ENCODE measurements at places on chromosomes 12 and 14.

GRCh38 chr12:93191956-93192355 lies 185.8 kb upstream of the NUDT4 start:
- no peak for DNase-seq

GRCh38 chr12:65667932-65668331 lies 156.4 kb upstream of the HMGA2 start:
- no peak for DNase-seq

- DNase-seq, result peak; percentile 37
Observed at GRCh38 chr12:127677537-127678131, 589.3 kb upstream of the TMEM132C start.

DNA sequence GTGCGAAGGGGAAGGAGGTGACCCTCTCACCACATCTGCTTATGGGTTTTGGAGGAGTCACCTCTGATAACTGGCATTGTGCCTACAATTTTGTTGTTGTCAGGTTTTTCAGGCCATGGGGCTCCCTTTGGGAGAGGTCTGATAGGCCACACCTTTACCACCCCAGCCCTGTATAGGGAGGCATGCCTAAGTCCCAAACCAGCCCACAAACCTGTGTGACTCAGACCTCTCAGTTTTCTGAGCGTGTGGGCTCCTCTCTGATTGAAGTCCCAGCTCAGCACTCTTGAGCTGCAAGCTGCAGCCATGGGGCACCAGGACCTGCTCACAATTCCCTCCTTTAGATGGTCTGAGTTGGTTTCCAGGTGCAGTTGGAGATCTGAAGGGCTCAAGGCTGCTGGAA lies 1429.3 kb upstream of the TMEM132C start:
- DNase-seq, result no peak

GRCh38 chr14:75566321-75566720 lies 12.1 kb upstream of the FLVCR2 start:
- DNase-seq, result peak; percentile 20

DNA sequence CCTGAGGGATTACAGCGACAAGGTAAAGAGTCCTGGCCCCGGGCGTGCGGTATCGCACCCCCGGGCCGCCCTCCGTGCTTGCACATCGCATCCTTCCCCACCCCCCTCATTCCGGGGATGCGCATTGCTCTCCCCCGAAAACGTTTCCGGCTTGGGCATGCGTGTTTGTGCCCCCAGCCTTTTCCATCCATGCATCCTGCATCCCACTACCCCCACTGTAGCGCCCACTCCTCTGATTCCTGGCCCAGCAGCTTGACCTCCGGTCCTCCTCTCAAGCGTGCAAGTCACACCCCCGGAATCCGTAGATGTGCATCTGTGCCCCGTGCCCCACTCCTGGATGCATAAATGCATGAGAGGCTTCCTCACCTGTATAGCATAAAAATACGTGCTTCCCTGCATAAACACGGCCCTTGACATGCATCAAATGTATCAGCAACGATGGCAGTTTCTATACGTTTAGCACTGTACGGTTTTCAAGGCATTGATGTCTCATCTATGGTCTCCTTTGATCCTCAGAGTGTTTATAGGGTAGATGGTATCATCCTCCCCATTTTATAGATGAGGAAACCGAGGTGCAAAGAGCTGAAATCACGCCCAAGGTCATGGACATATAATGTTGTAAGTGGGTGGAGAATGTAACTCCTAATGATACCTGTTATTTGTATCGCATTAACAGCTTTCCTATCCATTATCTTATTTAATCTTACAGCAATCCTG lies 484 bp downstream of the RIC8B start:
- no peak for DNase-seq

DNA sequence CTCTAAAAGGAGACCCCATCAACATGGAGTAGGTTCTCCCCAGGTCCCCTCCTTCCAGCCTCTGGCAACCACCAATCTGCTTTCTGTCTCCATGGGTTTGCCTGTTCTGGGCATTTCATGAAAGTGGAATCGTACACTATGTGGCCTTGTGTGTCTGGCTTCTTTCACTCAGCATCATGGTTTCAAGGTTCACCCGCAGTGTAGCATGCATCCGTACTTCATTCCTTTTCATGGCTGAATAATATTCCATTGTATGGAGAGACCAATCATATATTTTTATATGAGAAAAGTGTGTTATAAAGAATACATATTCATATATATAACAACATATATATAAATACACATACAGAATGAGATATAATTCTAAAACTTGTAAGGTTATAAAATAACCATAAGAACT lies 19.8 kb downstream of the NCOR2 start:
- DNase-seq, result no peak

DNA sequence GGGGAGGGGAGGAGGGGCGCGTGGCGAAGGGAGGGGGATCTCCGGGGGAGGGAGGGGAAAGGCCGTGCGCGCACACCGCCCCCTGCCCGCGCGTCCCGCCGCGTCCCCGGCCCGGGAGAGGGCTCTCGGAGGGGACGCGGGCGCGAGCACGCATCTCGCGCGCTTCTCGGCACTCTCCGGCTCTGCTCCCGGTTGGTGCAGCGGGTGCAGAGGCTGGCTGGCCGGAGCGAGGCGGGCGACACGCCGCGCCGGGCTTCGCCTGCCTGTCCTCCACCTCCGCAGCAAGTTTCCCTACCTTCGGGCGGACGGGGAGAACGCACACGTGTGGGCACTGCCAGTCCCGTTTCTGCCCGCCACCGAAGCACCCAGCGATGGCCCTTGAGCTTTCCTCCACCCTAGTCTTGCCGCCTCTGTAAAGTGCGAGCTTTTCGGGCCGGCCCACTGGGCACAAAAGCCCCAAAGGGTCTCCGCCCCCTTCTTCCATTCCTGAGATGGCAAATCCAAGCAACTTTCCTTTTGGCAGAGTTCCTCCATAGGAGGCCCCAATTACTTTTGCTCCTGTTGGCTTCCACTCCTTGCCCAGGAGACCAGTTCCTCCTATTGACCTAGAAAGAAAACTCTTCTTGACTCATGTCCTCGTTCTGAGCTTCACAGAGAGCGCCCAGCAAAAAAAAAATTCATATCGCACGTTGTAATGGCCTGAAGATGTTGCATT lies 363 bp upstream of the CSAD start:
- DNase-seq, result peak; percentile 33

DNA sequence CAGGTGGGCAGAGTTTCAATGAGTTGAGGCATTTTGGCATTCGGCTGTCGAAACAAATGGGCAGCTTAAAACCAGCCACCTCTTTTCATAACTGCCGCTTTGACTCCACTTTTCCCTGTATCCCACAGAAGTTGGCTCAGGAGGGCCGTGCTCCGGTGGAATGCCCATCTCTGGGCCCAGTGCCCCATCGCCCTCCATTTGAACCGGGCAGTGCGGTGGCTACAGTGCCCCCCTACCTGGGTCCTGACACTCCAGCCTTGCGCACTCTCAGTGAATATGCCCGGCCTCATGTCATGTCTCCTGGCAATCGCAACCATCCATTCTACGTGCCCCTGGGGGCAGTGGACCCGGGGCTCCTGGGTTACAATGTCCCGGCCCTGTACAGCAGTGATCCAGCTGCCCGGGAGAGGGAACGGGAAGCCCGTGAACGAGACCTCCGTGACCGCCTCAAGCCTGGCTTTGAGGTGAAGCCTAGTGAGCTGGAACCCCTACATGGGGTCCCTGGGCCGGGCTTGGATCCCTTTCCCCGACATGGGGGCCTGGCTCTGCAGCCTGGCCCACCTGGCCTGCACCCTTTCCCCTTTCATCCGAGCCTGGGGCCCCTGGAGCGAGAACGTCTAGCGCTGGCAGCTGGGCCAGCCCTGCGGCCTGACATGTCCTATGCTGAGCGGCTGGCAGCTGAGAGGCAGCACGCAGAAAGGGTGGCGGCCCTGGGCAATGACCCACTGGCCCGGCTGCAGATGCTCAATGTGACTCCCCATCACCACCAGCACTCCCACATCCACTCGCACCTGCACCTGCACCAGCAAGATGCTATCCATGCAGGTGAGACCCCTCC lies 5.0 kb upstream of the RNU7-1 start:
- no peak for DNase-seq

- no peak for DNase-seq
Observed at GRCh38 chr12:125387206-125387605, 322.0 kb downstream of the AACS start.

DNA sequence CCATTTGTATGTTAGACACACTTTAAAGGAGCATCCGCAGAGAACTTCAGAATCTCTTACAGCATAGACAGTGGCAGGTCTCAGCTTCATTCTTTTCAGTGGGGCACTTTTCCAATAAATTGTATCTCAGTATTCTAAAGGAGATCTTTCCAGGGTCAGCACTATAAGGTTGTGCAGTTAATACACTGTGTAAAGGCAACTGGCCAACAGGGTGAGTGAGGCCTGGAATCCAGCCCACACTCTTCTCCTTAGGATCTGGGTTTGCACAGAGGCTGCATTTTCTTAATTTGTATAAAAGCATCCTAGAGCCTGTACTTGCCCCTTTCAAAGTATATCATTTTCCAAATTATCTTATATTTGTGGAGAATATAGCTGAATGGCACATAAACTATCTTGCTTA lies 94.2 kb downstream of the MYF5 start:
- DNase-seq, result no peak

DNA sequence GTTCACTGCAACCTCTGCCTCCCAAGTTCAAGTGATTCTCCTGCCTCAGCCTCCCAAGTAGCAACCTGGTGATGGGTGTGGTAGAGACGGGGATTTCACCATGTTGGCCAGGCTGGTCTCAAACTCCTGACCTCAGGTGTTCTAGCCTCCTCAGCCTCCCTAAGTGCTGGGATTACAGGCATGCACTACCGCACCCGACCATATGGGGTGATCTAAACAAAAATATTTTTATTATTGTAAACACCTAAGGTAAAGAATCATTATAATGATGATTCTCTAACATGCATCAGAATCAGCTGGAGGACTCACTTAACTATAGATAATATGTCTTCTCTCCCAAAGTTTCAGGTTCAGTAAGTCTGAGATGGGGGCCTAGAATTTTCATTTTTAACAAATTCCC lies 96.2 kb upstream of the ALG10 start:
- DNase-seq, result no peak

GRCh38 chr12:86456776-86457175 lies 200.6 kb upstream of the MGAT4C start:
- DNase-seq, result no peak

DNA sequence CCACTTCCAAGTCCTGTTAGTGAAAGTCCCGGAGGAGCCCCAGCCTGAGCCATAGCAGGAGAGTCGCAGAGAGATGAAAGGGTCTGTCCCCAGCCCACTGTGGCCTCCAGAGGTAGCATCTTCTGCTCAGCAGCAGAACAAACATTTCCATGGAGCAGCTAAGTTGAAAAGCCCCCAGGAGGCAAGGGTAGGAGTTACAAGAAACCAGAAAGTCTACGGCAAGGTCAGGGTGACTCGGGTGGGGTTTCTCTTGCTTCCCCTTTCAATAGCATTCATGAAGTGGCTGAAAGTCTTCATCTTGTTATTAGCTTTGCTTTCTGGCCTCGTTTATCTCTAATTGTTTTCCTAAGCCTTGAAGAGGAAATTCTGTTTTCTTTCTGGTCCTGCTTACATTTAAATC lies 151.2 kb upstream of the DIO3 start:
- DNase-seq, result no peak

DNA sequence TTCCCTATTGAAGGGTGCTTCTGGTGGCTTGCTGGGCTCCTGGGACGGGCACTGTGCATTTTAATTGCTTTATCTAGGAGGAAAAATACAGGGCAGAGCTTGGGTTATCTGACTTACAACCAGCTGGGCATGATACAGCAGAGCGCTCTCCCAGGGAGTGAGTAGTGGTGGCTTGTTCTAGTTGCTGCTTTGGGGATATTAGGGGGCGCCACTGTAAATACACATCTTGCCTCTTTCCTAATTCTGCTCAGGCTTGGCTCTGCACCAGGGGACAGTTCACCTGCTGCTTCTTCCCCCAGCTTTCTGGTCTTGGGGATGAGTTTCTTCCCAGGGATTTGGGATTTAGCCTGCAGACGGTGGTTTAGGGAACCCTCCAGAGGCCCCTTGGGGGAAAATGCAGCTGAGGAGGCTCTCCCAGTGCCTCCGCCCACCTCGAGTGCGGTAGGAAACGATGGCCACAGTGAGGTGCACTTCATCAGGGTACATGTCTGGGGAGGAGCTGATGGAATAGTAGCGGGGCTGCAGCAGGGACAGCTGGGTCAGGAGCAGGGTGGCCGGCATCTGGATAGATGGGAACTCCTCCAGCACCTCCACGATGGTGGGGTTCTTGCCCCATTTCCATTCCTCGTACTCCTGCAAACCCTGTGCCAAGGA lies 36.9 kb upstream of the FBXO21 start:
- no peak for DNase-seq

GRCh38 chr14:95513291-95513690 lies 3.2 kb downstream of the SYNE3 start:
- DNase-seq, result no peak

DNA sequence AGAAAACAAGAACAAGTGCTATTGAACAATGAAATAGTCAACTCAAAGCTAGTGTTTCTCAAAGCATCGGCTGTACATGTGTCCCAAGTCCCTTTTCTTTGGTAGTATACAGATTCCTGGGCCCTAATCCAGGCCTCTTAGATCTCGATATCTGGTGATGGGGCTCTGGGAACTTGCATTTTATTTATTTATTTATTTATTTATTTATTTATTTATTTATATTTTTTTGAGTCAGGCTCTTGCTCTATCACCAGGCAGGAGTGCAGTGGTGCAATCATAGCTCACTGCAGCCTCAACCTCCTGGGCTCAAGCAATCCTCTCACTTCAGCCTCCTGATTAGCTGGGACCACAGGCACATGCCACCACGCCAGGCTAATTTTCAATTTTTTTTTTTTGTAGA lies 17.1 kb downstream of the SYNDIG1L start:
- DNase-seq, result no peak

- DNase-seq, result peak; percentile 28
Observed at GRCh38 chr14:30921305-30921704, 46.9 kb downstream of the COCH start.

- DNase-seq, result peak; percentile 45
Observed at GRCh38 chr12:15171012-15171655, 50.1 kb downstream of the RERG start.

DNA sequence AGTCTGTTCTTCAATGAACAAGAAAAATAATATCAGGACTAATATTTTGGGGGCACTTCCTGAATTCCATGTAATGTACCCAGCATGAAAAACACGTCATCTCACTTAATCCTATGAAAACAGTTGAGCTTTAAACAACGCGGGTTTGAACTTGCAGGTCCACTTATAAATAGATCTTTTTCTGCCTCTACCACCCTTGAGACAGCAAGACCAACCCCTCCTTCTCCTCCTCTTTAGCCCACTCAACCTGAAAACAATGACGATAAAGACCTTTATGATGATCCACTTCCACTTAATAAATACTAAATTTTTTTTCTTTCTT lies 203.9 kb upstream of the KRR1 start:
- peak; percentile 88 for DNase-seq
